Activated naive CD8-positive, alpha-beta T cell treated with anti-CD3 and anti-CD28 coated beads, Interleukin-2, amount 50 U/mL, for 16 hours (primary cell): ENCODE measurements at places on chromosomes 2 and 18.

DNA sequence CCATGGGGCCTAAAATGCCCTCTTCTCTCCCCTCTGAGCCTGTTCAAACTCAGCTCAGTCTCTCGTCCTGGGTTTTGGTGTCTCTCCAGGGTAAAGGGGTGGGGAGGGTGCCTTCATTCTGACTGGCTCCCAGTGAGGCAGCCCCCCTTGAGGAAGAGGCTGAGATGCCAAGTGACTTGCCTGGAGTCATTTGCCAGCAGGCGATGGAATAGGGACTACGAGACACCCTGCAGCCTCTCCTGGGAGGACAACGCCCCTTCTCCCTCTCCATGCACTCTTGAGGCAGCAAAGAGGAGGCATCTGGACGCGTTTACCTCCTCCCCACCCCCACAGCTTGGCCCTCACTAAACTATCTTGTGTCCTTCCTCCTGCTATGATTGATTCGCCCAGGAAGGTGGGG lies 760 bp upstream of the STON1 start:
- DNase-seq = no peak

GRCh38 chr18:68498185-68498584 lies 216.7 kb downstream of the TMX3 start:
- no peak for DNase-seq

- DNase-seq = no peak
These were observed 36.9 kb upstream of the VWA3B start for GRCh38 chr2:98050070-98050469.

- no peak for DNase-seq
These were observed 17.3 kb downstream of the C2orf42 start for GRCh38 chr2:70173520-70173919.

GRCh38 chr2:192373754-192374153 lies 179.0 kb upstream of the TMEFF2 start:
- DNase-seq = no peak

- DNase-seq = no peak
These were observed 51.2 kb upstream of the PXDN start for GRCh38 chr2:1795261-1796231.

- DNase-seq = no peak
These were observed 119.8 kb downstream of the PTPN4 start for GRCh38 chr2:119879502-119879901.

DNA sequence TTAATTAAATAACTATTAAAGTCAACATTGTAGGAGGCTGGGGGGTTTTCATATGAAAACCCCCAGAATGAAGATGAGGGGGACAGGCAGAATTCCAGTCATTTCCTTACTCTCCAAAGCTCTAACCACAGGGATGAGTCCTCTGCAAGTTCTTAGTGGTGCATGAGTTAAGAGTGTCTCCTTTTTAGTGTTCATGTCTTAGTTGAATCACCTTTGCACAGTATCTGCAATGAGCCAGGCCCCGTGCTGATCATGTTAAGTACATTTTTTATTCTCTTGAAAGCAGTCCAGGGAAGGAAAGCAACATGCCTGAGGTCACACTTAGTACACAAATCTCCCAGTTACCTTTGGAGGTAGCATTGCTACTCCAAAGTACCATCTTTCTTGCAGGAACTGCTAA lies 25.7 kb upstream of the MSGN1 start:
- no peak for DNase-seq

DNA sequence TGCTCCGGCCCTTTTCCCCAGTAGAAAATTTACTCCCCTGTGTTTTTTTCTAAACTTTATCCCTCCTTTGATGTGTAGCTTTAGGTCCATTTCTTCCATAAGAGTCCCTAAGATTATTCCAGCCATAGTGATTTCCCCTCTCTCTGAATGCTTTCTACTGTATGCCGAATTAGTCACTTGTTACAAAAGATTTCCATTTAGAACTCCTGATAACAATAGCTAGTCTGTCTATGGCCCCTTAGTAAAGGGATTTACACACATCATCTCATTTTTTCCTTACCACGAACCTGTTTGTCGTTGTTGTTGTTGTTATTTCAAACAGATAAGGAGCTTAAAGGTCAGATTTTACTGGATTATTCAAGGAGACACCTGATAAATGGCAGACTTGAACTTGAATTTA lies 256.1 kb downstream of the PAX3 start:
- no peak for DNase-seq

- no peak for DNase-seq
These were observed 105.2 kb upstream of the YWHAQ start for GRCh38 chr2:9736021-9736420.

- no peak for DNase-seq
These were observed 67.2 kb downstream of the LRRFIP1 start for GRCh38 chr2:237694415-237695194.

DNA sequence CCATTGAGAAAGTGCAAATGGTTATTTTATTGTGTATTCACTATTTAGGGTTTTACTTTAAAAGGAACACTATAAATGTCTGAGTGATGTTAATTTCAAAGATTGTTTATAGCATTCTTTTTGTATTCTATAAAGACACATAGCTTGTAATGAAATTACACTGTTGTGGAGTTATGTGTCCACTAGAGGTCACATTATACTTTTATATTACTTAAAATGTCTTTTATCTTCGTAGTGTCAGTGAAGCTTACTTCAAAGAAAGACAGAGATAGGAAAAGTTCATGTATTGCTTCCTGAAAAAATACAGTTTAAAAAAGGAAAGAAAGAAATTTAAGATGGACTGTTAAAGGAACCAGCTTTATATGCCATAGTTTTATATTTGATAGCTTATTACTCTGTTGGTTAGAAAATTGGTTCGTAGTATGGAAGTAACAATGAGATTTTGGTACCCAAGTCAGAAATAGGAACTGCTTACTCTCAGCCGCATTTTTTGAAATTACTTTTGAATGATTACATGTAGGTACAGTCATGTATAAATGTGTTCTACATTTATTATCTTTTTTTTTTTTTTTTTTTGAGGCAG lies 20.5 kb downstream of the APLF start:
- no peak for DNase-seq

GRCh38 chr2:106096299-106097037 lies 97.6 kb downstream of the UXS1 start:
- DNase-seq = no peak

DNA sequence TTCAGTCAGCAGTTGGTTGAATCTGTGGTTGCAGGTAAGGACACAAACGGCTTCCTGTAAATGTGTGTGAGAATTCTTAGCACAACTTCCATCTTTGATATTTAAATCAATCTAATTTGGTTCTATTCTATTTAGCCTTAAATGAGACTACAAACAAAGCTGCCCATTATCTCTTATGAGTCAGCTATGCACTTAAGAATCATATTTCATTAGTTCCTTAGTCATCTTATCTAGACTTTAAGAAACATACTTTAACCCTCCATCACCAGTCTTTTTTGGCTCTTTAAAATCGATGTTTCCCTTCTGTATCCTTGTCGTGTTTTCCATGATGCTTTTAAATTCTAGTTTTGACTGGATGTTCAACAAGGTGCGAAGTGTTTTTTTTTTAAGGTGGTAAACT lies 114.4 kb upstream of the TMEM200C start:
- no peak for DNase-seq

DNA sequence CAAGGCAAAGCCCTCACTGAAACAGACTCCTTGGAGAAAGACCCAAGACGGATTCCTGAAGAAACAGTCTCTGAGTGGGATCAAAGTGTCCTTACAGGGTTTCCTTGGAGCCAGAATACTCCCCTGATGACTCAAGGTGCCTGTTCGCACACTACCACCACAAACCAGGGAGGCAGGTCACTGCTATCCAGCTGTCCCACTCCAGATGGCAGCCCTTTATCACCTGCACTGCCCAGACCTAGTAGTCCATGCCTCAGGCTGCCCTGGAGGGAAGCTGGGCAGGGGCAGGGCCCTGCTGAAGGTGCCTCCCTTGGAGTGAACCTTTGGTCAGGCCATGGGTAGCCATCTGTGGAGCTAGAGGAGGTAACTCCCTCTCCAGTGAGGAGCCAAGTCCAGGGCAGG lies 34.1 kb downstream of the TRABD2A start:
- no peak for DNase-seq

DNA sequence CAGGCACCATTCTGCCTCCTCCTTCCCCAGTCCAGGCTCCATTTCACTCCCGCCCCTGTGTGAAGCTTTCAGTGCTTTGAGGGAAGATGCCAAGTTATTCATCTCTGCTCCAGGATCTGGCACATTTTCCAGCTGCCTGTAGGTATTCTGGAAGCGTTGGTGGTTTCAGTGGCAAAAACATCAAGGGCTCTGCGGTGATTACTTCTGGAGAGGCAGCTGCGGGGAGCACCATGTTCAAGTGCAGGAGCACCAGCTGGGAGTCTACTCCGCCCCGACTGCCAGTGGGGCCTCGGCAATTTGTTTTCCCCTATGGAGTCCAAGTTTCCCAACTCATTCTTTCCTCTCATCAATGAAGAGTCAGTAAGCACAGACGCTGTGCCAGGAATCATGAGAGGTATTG lies 211.7 kb downstream of the CLIP4 start:
- no peak for DNase-seq

DNA sequence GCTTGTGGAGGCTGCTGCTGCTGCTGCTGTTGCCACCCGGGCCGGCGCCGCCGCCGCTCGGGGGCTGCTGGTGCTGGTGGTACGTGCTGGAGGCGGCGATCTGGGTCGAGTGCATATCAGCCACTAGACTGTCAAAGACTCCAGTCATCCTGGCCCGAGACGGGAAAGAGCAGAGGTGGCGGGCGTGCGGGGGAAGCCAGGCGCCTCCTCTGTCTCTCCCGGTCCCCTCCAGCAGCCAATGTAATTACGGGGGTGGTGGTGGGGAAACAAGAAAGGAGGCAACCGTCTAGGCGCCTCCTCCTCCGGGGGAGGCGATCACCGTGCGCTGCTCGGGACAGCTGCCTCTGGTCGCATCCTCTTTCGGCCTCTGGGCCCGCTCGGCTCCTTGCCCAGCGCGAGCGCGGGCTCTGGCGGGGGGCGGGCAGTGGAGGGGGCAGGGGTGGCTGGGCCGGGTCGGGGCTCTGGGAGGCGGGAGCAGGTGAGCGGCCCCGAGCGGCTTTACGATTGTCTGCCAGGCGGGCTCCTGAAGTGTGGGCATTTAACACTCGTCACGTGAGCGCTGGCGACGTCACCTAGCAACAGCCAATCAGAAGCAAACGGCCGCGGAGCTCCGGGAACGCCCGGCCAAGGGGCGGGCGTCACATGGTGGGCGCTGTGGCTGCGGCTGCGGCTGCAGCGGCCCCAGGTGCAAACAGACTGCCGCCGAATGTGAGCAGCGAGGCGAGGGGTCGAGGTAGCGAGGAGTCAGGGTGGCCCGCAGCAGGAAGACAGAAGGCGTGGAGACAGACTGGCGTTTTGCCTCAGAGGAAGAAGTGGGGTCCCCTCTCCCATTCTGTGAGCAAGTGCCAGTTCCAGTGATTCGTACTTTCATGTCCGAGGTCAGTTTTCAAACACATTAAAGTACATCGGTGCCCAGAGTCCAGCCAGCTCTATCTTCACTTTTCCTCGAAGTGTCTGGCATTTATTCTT lies at the start of gene DLX2:
Gene DLX2, minus strand, starts transcription at position 510 of the 969 bp plus-strand sequence. Its CDS starts 362 bp downstream, at position 148.
- no peak for DNase-seq

DNA sequence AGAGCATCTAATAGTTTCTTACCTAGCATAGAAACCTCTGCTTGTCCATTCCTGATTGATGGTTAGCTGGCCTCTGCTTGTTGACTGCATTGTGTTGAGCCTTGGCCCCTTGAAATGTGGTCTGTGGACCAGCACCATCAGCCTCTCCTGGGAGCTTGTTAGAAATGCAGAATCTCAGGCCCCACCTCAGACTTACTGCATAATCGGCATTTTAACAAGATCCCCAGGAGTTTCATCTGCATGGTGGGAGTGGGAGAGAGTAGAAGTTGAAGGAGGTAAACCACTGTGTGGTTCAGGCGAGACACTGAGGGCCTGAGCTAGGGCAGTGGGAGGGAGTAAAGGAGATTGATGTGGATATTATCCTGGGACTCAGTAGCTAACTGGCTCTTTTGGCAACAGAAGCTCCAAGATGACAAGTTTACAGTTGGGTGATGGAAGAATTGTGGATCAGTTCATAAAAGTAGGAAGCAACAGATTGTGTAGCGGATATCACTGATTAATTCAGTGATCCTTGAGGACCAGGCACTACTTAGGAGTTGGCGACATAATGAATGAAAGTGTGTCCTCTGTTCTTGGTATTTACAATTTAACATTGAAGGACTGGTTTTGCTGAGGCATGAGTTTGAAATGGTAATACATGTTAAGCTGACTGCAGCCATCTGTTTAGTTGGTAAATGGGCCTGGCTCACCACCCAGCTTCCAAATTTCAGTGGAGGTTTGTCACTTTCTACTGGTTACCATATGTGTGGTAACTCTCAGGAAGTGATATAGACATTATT lies 20.9 kb downstream of the PHLPP1 start:
- DNase-seq = no peak

- no peak for DNase-seq
These were observed 123.7 kb upstream of the SP3 start for GRCh38 chr2:174088706-174089460.

DNA sequence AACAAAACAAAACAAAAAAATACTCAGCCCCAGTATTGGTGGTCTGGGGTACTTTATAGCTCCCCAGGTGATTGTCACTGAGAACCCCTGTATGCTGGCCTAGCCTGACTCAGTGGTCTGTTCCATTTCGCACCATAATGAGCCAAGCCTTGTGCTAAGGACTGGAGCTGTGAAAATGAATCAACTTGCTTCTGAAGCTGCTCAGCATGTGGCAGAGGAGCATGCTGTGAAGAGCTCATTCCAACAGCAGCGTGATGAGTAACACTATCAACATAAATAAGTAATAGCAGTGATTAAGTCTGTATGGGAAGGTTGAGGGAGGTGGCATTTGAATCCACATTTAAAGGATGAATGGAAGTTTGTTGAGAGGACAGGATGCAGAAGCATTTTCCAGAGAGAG lies 67.2 kb upstream of the ATL2 start:
- no peak for DNase-seq

DNA sequence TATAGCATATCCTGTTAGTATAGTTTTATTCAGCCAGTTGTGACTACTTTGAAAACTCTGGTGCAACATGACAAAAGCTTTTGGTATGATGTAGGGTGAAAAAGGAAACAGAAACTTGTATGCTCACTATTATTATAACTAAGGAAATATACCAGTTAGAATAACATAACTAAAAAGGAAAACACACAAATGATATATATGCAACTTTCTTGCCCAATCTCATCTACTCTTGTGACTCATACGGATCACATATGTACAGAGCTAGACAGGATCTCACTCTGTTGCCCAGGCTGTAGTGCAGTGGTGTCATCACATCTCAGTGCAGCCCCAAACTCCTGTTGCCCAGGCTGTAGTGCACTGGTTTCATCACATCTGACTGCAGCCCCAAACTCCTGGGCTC lies 12.4 kb upstream of the TLK1 start:
- no peak for DNase-seq

- DNase-seq = no peak
These were observed 74.6 kb downstream of the RRM2 start for GRCh38 chr2:10196948-10197696.

DNA sequence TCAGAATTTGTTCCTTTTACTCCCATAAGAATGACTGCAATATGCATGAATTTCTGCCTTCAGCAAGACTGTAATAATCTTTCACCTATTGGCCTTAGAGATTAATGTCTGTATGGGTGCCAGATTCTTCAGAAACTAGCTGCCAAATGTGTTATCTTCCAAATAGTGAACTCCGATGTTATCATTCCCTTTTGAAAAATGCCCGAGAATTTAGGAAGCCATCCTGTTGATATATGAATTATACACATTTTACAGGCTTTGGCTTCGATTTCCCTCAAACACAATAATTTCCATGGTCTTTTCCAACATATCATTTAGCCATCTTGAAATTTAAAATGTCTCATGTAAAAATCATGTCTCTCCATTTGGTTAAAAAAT lies 101.5 kb downstream of the ZNF521 start:
- no peak for DNase-seq

GRCh38 chr2:8539743-8540551 lies 141.9 kb upstream of the ID2 start:
- no peak for DNase-seq
